Activated CD8-positive, alpha-beta T cell treated with anti-CD3 and anti-CD28 coated beads for 36 hours (primary cell): ENCODE measurements at places on chromosomes 6 and 20. TPM values are rescaled to one million over a fixed set of nuclear protein-coding genes. Genes with fewer than 3 reads are reported as not detected.

DNA sequence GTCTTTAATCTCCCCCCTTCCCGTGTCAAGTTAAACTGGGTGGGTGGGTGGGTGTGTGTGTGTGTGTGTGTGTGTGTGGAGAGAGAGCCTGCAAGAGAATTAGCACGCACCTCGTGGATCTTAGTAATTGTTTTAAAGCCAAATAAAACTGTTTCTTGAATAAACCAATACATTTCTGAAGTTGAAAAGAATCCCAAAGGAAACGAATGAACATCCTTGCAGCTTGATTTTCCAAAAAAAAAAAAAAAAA is 381 bp upstream of the BICRAL start:
- peak overlapping the region; percentile 100 for H3K27ac ChIP-seq
- peaks cover 48% of the 10 kb centered on the region for H3K4me1 ChIP-seq
- no peaks in the 10 kb centered on the region for H3K27me3 ChIP-seq
- DNase-seq: no peak
- peak overlapping the region; percentile 75 for H3K4me3 ChIP-seq
- peaks cover 19% of the 10 kb centered on the region for H3K36me3 ChIP-seq

DNA sequence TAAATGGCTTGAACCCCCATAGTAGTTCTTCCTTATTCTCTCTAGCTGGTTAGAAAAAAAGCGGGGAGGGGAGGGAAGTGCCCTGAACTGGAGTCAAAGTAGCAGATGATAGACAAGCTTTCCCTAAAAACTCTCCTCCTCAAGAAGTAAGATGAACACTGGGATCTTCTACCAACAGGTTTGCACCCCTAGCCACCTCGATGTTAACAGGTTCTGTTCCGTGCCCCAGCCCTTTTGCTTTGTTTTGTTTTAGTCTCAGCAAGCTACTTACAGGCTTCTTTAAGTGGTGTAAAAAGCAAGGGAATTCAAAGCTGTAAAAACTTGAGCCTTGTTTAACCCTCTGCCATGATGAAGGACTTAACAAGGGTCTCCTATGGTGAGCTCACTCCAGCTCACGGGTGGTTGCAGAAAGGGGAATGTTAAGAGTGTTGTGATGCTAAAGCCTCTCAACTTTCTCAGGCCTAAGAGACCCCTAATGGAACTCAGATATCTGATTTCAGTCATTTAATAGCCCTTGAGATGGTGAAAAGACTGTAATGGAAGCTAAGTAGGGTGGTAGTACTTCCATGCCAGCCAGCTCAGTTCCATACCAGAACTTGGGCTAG is 106.0 kb downstream of the FOXO3 start:
- no peak overlapping the region for H3K4me3 ChIP-seq
- H3K27me3 ChIP-seq: no peaks in the 10 kb centered on the region
- no peak for DNase-seq
- H3K36me3 ChIP-seq: peaks cover 21% of the 10 kb centered on the region

GRCh38 chr6:17202526-17202925 is 78.6 kb upstream of the RBM24 start:
- H3K4me1 ChIP-seq: no peaks in the 10 kb centered on the region
- DNase-seq: no peak
- no peaks in the 10 kb centered on the region for H3K36me3 ChIP-seq

Gene GABRR1
- not detected for total RNA-seq

Gene EPPIN
- not detected for total RNA-seq

Gene SLC17A9
- 78.7 TPM for total RNA-seq

Gene NRN1
- total RNA-seq: 5.9 TPM

DNA sequence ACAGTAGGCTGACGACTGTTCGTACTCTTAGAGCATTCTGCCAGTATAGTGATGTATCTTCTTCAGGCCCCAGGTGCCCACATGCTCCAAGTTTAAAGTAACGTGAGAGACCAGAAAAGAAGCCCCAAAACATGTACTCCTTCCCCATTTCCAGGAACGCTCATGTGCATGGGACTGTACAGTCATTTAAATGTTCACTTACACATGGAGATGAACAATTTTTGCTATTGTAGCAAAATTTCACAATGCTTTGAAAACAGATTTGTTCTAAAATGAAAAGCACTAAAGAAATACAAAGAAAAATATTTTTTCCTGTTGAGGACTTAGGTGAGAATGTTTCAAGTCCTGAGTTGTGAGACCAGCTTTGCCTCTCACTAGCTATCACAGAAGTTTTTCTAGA is 269.3 kb upstream of the PRDM1 start:
- H3K36me3 ChIP-seq: no peaks in the 10 kb centered on the region
- peaks cover 14% of the 10 kb centered on the region for H3K4me1 ChIP-seq

Gene KIF6
- total RNA-seq: 0.14 TPM

GRCh38 chr6:108211671-108212070 is 45.8 kb downstream of the NR2E1 start:
- no peak overlapping the region for H3K4me3 ChIP-seq
- H3K4me1 ChIP-seq: no peaks in the 10 kb centered on the region
- no peak for DNase-seq
- H3K27me3 ChIP-seq: no peaks in the 10 kb centered on the region
- H3K36me3 ChIP-seq: peaks cover 10% of the 10 kb centered on the region

DNA sequence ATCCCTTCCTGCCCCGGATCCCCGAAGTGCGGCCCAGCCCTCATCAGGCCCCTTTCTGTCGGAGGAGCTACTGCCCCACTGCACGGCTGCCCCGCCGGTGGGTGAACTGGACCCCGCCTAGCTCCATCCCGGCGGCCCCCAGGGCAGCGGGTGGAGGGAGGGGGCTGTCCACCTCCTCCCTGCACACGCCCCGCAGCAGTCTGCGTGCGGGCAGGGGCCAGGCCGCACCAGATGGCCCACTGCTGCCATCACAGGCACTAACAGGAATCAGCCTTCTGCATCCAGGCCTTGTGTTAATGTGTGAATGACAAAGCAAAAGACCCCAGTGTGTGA is 54.9 kb upstream of the UNC93A start:
- H3K4me1 ChIP-seq: no peaks in the 10 kb centered on the region
- no peak overlapping the region for H3K4me3 ChIP-seq
- H3K27me3 ChIP-seq: peaks cover 9% of the 10 kb centered on the region
- no peak overlapping the region for H3K27ac ChIP-seq

Gene CDH4
- total RNA-seq: 0.18 TPM

Gene FAM83C
- total RNA-seq: not detected

Gene TCP11
- not detected for total RNA-seq

DNA sequence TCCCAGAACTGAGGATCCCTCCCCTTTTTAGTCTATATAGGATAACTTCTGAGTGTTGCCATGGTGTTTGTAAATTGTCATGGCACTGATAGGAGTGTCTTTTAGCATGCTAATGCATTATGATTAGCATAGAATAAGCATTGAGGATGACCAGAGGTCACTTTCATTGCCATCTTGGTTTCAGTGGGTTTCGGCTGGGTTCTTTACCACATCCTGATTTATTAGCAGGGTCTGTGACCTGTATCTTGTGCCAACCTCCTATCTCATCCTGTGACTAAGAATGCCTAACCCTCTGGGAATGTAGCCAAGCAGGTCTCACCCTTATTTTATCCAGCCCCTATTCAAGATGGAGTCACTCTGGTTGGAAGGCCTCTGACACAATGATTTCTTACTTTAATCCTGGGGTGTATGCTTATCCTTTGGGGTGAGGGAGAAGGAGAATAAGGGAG is 19.6 kb downstream of the WFDC2 start:
- no peaks in the 10 kb centered on the region for H3K36me3 ChIP-seq
- H3K27ac ChIP-seq: no peak overlapping the region
- H3K4me1 ChIP-seq: no peaks in the 10 kb centered on the region
- no peak for DNase-seq
- peaks cover 26% of the 10 kb centered on the region for H3K27me3 ChIP-seq

- DNase-seq: peak; percentile 11
- H3K4me1 ChIP-seq: peaks cover 37% of the 10 kb centered on the region
- H3K36me3 ChIP-seq: peaks cover 5% of the 10 kb centered on the region
- no peaks in the 10 kb centered on the region for H3K27me3 ChIP-seq
- no peak overlapping the region for H3K27ac ChIP-seq
These were observed 41.0 kb downstream of the TRAM2 start for GRCh38 chr6:52535711-52536423.

DNA sequence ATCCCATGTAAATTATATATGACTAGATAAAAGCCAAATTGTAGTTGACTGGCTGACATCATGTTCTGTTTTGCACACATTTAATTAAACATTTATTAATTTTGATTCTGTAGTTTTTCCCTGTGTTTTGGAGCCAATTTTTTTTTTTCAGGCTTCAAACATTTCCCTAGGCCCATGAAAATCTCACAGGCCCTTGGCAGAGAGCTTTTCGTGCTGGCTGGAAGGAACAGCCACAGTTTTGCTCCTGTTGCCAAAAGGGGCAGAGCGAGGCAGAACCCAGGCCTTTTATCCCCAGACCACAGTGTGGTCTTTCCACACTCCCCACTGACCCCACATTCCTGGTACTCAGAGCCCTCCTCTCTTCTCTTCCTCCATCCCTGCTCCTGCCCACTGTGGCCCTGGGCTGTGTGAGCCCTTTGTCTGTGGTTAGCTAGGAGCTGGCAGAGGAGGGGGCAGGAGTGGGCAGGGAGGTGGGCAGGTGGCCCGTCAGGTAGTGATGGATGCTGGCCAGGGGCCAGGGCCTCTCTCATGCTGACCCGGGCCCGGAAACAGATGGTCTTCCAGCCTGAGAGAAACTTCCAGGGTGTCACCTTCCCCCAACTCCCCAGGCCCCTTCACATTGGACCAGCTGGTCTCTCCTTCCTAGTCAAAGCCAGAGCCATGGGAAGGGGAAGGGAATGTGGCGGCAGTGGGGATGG is 19.4 kb upstream of the CCM2L start:
- peaks cover 18% of the 10 kb centered on the region for H3K27me3 ChIP-seq
- H3K36me3 ChIP-seq: no peaks in the 10 kb centered on the region
- H3K4me3 ChIP-seq: no peak overlapping the region
- H3K4me1 ChIP-seq: peaks cover 5% of the 10 kb centered on the region
- no peak for DNase-seq

Gene BHLHE23
- not detected for total RNA-seq

- H3K27me3 ChIP-seq: peaks cover 24% of the 10 kb centered on the region
- H3K27ac ChIP-seq: no peak overlapping the region
- H3K4me1 ChIP-seq: peaks cover 2% of the 10 kb centered on the region
- peak; percentile 37 for DNase-seq
- H3K4me3 ChIP-seq: no peak overlapping the region
These were observed 61.2 kb downstream of the GCLC start for GRCh38 chr6:53483423-53484353.

DNA sequence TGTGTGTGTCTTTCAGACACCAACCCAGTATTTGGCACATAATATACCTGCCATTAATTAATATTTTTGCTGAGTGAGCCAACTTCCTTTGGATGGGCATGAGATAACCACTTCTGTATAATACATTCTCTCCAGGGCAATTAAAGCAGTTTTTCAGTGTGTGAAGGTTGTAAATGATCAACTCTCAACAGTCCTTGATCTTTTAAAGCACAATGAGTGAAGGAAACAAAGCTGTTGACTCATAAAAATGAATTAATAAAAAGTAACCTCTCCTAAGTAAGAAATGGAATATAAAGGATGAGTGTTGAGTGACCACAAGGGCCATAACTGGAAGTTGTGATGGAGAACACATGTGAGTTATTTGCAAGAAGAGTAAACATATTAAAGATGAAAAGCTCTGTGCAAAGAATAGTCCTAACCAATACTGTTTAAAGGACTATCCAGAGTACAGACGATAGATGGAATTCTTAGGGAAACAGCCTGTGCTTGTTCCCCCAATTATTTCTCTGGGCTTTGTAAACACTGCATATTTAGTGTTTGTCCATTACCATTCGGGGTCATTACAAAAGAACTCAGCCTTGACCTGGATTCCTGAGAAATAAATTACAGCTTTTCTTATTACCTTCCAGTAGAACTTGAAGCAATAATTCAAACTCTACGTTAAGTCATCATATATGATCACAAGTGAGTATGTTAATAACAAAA is 446.2 kb downstream of the PLCB1 start:
- no peak overlapping the region for H3K27ac ChIP-seq
- no peak for DNase-seq
- no peaks in the 10 kb centered on the region for H3K36me3 ChIP-seq
- H3K4me1 ChIP-seq: no peaks in the 10 kb centered on the region
- H3K4me3 ChIP-seq: no peak overlapping the region

Gene ME1
- total RNA-seq: 0.25 TPM

Gene TMEM170B
- total RNA-seq: 1.8 TPM

Gene TMEM200A
- total RNA-seq: 0.20 TPM

- H3K4me1 ChIP-seq: no peaks in the 10 kb centered on the region
- peak; percentile 78 for DNase-seq
- H3K36me3 ChIP-seq: no peaks in the 10 kb centered on the region
- H3K27me3 ChIP-seq: no peaks in the 10 kb centered on the region
- no peak overlapping the region for H3K27ac ChIP-seq
- no peak overlapping the region for H3K4me3 ChIP-seq
These were observed 55.4 kb downstream of the RIPOR3 start for GRCh38 chr20:50635676-50636600.

Gene SIGLEC1
- total RNA-seq: not detected

Gene TMEM242
- total RNA-seq: 8.0 TPM

GRCh38 chr6:82680192-82680591 is 316.6 kb downstream of the TPBG start:
- no peak overlapping the region for H3K27ac ChIP-seq
- no peak for DNase-seq
- H3K4me3 ChIP-seq: no peak overlapping the region
- H3K27me3 ChIP-seq: no peaks in the 10 kb centered on the region

GRCh38 chr6:79847426-79847825 is 99.9 kb downstream of the ELOVL4 start:
- H3K36me3 ChIP-seq: no peaks in the 10 kb centered on the region
- H3K4me1 ChIP-seq: no peaks in the 10 kb centered on the region
- H3K27me3 ChIP-seq: peaks cover 18% of the 10 kb centered on the region
- no peak overlapping the region for H3K27ac ChIP-seq

Gene STMND1
- not detected for total RNA-seq
